ENCODE measurements at places on chromosomes 6 and 20. TPM values are rescaled to one million over a fixed set of nuclear protein-coding genes. Genes with fewer than 3 reads are reported as not detected.

Gene FOXQ1
- total RNA-seq = not detected

Gene DHX16
- total RNA-seq = 24.0 TPM

Gene SYCP2
- total RNA-seq = 0.18 TPM

Gene PPIL1
- 16.1 TPM for total RNA-seq

Gene GSTA3
- not detected for total RNA-seq

Gene BFSP1
- 2.3 TPM for total RNA-seq

Gene PANK2
- total RNA-seq = 27.1 TPM

Gene EDN1
- total RNA-seq = 111 TPM

Gene LTV1
- 12.1 TPM for total RNA-seq

Gene C20orf204
- not detected for total RNA-seq

Gene PRL
- total RNA-seq = not detected

Gene PERP
- total RNA-seq = 12.8 TPM

Gene HLA-DRB1
- not detected for total RNA-seq

Gene PDE7B
- total RNA-seq = 49.5 TPM

Gene SAMD5
- total RNA-seq = 0.18 TPM

Gene SNAP91
- 0.36 TPM for total RNA-seq

Gene CD40
- total RNA-seq = 7.8 TPM

Gene SLC2A4RG
- total RNA-seq = 58.5 TPM

Gene BPI
- not detected for total RNA-seq

Gene BTNL2
- not detected for total RNA-seq

Gene ELOVL2
- 7.0 TPM for total RNA-seq

Gene TFAP2D
- not detected for total RNA-seq

Gene CLVS2
- total RNA-seq = not detected

Gene GRM4
- not detected for total RNA-seq

Gene ASIP
- not detected for total RNA-seq

Gene BPIFB2
- total RNA-seq = not detected

Gene SMIM26
- total RNA-seq = 71.1 TPM

Measured in cardiac atrium fibroblast (primary cell).